ENCODE measurements at places on chromosomes 2 and 18.

- DNase-seq: peak; percentile 58
Measured at GRCh38 chr2:230924470-230925341, at the start of gene GPR55. GPR55 (minus strand) TSS chr2:230925242; CDS start chr2:230910962, 14,280 bp downstream.

DNA sequence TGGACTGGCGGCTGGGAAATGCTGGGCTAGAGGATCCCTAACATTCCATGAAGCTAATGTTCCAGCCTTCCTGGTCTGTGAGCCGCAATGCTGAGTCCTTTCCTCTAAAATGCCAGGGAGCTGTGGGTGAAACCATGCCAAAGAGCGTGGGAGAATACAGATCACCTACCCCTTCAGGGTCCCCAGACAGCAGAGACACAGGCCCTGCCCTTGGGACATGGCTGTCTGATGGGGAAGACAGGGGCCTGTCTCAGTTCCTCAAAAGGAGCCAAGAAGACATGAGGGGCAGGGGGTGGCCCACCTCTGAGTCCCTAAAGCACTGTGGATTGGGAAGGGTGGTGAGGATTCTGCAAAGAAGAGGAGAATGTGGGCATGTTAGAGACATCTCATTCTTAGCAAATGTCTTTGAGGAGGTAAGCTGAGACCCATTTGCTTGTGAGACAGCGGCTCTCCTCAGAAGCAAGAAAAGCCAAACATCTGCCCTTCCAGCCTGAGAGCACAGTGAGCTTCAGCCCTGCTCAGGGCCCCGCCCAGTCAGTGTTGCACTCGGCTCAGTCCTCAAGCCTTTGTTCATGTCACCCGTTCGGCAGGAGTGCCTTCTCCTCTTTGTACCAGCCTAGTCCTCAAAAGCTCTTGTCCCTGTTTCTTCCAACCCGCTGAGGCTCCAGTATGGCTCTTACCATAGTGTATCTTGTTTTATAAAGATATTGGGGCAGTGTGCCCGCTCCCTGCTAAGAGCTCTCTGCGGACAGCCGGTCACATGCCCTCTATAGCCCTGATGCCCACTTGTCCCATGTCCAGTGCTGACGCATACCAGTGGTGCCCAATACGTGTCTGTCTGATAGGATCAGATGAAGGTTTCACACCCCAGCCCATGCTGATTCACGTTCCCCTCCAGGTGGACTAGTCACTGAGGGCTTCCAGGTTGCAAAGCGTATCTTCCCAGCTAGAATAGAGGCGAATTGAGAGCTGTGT lies 286.2 kb downstream of the CYP26B1 start:
- DNase-seq: no peak

GRCh38 chr2:120669971-120670370 lies 65.7 kb upstream of the GLI2 start:
- no peak for DNase-seq

DNA sequence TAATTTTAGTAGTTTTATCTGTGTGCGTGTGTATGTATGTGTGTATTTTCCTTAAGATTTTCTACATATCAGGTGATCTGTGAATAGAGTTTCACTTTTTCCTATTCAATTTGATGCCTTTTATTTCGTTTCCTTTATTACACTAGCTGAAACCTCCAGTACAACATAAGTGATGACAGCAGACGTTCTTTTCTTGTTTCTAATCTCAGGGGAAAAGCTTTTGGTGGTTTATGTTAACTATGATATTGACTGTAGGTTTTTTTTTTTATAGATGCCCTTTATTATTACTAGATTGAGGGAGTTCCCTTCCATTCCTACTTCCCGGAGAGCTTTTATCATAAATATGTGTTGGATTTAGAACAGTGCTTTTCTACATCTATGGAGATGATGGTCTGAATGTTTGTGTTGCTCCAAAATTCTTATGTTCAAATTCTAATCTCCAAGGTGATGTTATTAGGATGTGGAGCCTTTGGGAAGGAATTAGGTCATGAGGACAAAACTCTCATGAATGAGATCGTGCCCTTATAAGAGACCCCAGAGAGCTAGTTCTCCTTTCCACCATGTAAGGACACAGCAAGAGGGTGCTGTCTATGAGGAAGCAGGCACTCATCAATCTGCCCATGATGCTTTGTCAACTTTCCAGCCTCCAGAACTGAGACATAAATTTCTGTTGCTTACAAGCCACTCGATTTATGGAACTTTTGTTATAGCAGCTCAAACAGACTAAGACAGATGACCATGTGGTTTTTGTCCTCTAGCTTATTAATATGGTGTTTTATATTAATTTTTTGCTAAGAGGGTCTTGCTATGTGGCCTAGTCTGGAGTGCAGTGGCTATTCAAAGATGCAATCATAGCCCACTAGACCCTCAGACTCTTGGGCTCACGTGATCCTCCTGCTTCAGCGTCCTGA lies 5.9 kb upstream of the RHBDD1 start:
- DNase-seq: no peak

DNA sequence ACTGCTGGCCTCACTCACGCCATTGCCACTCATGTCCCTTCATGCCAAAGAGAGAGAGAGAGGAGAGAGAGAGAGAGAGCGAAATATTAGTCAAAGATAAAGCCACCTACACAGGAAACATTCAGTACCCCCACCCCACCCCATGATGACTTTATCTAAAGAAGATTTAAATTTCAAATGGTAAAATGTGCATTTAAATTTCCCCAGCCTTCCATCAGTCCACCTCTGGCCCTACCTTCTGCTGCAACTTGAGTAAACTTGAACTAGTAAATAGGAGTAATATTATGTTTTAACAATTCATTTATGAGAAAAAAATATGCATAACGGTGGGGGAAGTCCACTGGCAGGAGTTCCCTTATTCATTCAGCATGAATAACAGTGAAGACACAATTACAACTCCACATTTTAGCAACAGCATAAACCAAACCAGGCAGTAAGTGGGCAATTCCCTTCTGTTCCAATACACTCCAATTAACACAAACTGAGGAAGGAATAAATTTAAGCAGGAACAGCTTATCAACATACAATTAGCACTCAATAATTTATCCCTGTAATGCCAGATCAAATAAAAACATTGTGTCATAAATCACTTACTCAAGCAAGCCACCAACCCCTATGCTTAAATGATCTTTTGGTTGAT lies 264.2 kb downstream of the LNPK start:
- DNase-seq: no peak

- DNase-seq: no peak
Measured at GRCh38 chr18:42860011-42860410, 255.5 kb downstream of the RIT2 start.

DNA sequence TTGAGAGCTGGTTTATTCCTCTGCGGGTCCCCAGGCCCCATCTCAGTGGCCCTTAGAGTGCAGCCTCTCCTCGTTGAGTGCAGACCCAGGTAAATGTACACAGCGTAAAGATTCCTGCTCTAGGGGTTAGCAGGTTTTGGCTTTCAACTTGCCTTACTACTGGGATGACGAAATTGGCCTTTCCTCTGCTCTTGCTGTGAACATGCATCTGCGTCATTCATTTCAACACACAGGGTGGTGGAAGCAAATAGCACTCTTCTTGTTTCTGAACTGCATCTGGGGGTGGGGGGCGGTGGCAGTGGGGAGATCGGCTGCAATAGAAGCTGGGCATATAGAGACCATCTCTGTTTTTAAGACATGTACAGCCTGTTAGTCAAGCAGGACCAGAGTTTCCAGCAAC lies 16.5 kb upstream of the SLC16A14 start:
- no peak for DNase-seq

GRCh38 chr2:1024981-1025380 lies 74.3 kb downstream of the SNTG2 start:
- no peak for DNase-seq

GRCh38 chr2:68719912-68720311 lies 14.7 kb upstream of the ARHGAP25 start:
- DNase-seq: peak; percentile 52
